Stimulated activated CD8-positive, alpha-beta memory T cell treated with anti-CD3 and anti-CD28 coated beads, Interleukin-12 subunit alpha, Interleukin-12 subunit beta, amount 100 ng/mL, for 1 hour (primary cell): ENCODE measurements at places on chromosomes 3 and 15.

GRCh38 chr15:77528968-77529319 lies 103.8 kb downstream of the LINGO1 start:
- DNase-seq, result no peak

DNA sequence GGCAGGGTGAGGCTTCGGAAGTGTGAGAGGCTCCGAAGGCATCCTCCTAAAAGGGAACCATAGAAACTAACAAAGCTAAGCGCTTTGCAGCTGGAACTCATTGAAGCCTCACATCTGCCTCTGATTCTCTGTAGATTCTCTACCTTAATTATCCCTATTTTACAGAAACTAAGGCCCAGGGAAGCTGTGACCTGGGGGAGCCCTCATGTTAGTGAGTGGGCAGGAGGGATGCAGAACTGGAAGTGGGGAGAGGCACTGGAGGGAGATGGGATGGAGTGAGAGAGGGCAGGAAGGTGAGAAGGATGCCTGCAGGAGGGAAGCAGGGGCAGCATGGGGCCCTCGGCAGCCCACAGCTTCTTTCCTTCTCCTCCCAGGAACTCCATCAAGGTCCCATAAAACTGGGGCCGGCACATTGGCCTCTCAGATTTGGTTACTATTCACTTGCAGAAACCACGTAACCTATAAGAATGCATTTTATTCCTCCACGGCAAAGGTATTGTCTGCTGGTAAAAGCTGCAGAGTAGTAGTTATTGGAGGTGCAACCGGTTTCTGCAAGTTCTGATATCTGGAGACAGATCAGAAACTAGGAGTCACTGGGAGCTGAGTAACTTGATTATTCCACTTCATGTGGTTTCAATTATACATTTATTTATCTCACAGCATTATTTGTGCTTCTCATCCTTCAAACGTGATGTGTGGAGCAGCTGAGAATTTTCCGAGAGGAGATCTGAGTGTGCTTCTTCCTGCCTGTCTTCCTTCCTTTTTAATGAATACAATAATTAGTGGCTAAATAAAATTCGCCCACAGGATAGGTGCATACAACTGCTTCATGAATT lies 24.0 kb upstream of the CHCHD6 start:
- no peak for DNase-seq

- no peak for DNase-seq
Observed at GRCh38 chr3:24472358-24472757, 22.3 kb downstream of the THRB start.

DNA sequence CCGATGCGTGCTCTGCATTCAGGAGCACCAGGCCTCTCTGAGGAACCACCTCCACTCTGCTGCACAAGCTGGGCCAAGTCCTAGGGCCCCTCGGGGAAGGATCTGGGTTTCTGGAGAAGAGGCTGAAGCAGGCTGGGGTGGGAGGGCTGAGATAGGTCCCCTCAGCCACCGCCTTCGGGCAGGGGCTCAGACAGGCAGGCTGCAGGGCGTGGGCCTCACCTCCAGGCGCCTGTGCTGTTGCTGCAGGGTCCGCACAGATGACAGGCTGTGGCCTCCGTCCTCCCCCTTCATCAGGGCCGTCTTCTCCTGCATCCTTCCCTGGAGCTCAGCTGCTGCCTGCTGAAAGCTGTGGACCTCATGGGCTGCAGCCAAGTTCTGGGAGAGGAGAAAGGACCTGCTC lies 15.2 kb downstream of the PLA2G4B start:
- DNase-seq, result no peak

- DNase-seq, result no peak
Observed at GRCh38 chr15:49148298-49148697, 7.1 kb downstream of the COPS2 start.

GRCh38 chr15:31752065-31752762 lies 278.1 kb upstream of the CHRNA7 start:
- no peak for DNase-seq
